T-helper 2 cell (primary cell): ENCODE measurements at places on chromosomes 2 and 18.

- no peak for DNase-seq
Measured at GRCh38 chr2:202129841-202130240, 56.8 kb downstream of the KIAA2012 start.

- no peak for DNase-seq
Measured at GRCh38 chr2:101382442-101382841, 4.9 kb downstream of the CREG2 start.

DNA sequence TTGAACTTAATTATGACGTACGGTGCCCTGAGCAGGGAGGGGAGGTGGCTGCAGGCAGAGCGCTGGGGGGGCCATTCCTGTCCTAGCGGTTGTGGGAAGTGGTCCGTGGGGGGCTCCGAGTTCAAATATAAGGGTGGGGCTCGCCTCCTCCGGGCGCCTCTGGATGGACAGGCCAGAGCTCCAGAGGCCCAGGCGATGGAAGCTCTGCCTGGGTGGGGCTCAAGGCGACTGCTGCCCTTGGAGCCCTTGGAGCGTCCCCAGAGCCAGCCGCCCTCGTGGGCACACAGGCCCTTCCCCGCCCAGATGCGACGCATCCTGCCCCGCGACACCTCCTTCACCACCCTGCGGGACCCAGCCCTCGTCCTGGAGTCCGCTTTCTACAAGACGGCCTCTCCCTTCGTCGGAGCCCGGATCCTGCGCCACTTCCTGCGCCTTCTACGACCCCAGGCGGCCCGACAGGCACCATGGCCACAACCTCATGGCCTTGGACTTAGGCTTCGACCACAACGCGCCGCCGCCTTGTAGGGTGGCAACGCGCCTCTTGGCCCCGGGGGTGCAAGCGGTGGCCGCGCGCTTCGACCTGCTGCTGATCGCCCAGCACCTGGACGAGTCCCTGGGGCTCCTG lies 10.5 kb downstream of the AQP12B start:
- no peak for DNase-seq

- no peak for DNase-seq
Measured at GRCh38 chr2:127567351-127567854, 31.9 kb downstream of the MYO7B start.

- DNase-seq: no peak
Measured at GRCh38 chr2:241767464-241768250, 9.0 kb upstream of the GAL3ST2 start.

DNA sequence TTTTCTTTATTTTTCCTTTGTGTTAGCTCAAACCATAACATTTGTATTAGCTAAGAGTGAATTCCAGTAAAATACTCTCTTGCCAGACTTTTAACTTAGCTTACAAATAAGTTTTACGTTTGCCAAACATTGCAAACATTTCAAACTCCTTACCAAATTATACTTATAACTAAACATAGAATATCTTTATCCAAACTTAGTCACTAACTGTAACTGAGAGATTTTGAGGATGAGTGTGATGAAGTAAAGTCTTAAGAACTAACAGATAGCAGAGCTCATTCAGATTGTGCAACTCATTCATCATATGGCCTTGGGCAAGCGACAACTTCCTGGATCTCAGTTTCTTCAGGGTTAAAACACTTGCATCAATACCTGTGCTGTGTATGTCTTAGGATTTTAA lies 533.7 kb downstream of the TDRD15 start:
- no peak for DNase-seq
